ENCODE measurements at places on chromosomes 11 and 22.

DNA sequence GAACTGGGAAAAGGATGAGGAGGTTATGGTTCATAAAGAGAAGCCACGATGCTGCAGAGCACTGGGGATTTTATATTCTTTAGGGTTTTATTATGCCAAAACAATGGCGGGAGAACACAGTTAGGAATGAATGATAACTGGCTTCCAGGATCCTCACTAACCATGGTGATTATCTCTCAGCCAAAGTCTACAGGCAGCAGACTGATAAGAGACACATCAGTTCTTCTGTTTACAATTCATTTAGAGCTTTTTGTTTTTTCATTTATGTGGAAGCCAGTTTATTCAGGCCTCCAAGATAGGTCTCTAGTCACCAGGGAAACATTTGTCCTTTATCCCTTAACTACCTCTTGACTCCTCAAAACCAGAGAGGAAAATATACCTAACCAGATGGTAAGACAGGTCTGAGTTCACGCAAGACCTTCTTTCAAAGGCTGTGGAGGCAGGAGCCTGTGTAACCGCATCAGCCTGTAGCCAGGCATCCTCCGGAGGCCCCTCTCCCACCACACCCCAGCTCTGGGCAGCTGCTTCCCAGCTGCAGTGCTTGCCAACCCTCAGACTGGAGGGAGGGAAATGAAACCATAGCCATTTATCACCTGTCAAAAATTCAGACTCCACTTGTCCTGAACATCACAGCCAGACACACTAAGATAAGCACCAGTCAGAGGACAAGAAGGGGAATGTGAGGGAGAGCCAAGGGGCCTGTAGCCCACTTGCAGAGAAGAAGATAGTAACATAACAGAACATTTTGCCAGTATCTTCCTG lies 57.2 kb upstream of the FAM181B start:
- peak; percentile 63 for DNase-seq

GRCh38 chr11:16946477-16947282 lies 67.5 kb downstream of the PLEKHA7 start:
- no peak for DNase-seq

DNA sequence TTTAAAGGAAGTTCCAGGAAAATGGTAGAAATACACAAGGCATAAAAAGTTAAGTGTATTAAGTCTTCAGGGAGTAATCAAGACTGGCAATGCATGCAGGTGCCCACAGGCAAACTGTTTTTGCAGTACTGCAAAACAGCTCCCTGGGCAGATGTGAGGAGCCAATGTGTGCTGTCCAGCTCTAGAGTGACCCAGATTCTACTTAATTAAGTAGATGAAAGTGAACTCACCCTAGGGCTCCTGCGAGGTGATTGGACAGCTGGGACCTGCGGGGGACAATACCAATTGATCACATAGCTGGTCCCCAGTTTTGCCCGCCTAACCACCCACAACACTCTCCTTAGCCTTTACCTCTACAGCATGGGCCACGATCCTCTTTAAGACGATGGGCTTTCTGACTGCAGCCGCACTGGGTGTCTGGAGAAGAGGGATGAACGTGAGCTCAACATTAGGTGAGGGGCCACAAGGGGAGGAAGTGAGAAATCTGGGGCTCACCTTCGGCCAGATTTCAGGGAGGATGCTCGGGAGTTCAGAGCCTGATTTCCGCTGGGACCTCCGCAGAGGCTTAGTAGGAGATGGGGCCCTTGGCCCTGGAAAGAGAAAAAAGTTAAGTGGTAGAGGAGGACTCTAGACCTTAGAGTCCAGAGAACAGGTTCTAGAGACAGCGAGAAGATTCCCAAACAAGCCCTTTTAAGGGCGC lies 556 bp downstream of the CDCA5 start:
- DNase-seq: no peak

- no peak for DNase-seq
Observed at GRCh38 chr22:42841444-42841843, 15.6 kb downstream of the ARFGAP3 start.

DNA sequence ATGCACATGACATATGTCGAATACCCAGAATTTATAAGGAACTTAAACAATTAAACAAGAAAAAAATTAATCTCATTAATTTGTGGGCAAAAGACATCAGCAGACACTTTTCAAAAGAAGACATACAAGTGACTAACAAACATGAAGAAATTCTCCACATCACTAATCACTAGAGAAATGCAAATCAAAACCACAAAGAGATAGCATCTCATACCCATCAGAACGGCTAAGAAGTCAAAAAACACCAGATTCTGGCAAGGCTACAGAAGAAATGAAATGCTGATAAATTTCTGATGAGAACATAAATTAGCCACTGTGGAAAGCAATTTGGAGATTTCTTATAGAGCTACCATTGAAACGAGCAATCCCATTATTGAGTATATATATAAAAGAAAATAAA lies 210.6 kb upstream of the LUZP2 start:
- no peak for DNase-seq

- DNase-seq: no peak
Observed at GRCh38 chr11:102695201-102695600, 10.4 kb downstream of the MMP27 start.

DNA sequence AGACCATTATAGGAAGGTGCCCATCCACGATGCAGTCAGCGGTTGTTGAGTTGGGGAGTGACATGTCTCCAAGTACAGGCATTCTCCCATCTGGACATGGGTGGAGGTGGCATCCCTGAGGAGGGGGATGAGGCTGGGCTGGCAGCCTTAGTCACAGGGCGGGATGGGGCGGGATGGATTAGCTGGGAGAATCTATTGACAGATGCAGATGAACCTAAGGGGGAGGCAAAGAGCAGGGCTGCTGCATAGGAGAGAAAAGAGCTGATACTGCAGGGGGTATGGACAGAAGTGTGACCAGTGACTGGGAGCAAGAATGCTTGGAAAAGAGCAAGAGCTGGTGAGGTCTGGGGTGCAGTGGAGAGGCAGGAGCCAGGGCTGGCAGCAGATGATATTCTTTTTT lies 42.7 kb downstream of the SCN3B start:
- DNase-seq: no peak
